Bladder microvascular endothelial cell (primary cell): ENCODE measurements at places on chromosomes 1 and 21. TPM values are rescaled to one million over a fixed set of nuclear protein-coding genes. Genes with fewer than 3 reads are reported as not detected.

The C1orf116 gene
- total RNA-seq = under 0.01 TPM in 1 of 2 replicates, not detected in the other

The NPHP4 gene
- 1.9 and 7.6 TPM in 2 replicates for total RNA-seq

The CA6 gene
- not detected in 2 replicates for total RNA-seq

The MYOM3 gene
- total RNA-seq = under 0.01 and 0.06 TPM in 2 replicates

The CLEC20A gene
- total RNA-seq = not detected in 2 replicates

The GNL2 gene
- 42.1 and 79.9 TPM in 2 replicates for total RNA-seq

The TAF1A gene
- total RNA-seq = 2.9 and 3.9 TPM in 2 replicates

The EDARADD gene
- not detected in 2 replicates for total RNA-seq

The LYSMD1 gene
- 2.8 and 5.3 TPM in 2 replicates for total RNA-seq

The LRRC8D gene
- total RNA-seq = 6.5 and 17.9 TPM in 2 replicates

The GBP7 gene
- total RNA-seq = not detected in 2 replicates

The ATP1A4 gene
- total RNA-seq = not detected in 2 replicates

The S100A7 gene
- total RNA-seq = not detected in 2 replicates

The SERINC2 gene
- total RNA-seq = 1.6 and 11.8 TPM in 2 replicates
